ENCODE measurements at places on chromosomes 5 and 9.

DNA sequence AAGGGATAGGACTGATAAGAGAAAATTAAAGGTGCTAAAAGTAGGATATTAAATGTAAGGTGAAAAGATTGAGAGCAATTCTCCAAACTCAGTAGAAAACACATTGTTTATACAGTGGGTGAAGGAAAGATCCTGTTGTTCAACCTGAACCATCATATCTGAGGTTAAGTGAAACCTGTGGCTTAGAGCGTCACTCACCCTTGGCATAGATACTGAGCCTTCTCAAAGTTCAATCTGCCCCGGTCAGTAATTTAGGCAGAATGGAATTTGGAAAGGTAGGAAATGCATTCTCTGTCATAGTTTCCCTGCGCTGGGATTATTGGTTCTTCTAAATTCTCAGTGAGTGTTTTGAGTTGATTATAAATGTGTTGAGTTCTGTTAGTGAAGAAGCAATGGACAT lies 456.2 kb upstream of the NMUR2 start:
- no peak for DNase-seq

DNA sequence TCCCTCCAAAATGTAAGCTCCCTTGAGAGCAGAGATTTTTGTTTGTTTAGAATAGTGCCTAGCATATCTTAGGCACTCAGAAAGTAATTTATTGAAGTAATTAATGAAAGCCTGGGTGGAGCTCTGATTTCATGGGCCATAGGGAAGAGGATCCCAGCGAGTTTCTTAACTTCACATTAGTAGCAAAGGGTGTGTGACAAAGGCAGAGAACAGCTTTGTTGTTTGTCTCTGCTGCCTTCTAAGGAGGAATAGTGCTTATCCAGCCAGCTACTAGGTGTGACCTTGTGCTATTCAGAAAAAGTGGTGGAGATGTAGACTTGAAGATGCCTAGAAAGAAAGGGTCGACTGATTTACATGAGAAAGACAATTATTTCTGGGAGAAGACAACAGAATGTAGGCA lies 149.0 kb downstream of the CD180 start:
- no peak for DNase-seq

DNA sequence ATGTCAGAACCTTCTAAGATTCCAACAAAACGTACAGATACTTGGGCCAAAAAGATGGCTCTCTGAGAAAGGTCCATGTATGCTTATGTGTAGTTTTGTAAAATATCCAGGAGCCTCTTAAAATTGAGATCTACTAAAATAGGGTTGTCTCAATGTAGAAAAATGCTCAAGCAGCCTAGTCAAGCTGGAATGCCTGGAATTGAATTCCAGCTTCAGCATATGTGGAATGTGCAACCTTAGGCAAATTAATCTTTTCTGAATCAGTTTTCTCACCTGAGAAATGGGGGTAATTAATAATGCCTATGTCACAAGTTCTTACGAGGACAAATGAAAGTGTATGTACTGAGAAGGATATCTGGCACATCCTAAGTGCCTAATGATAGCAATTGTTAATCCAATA lies 662.4 kb downstream of the DTWD2 start:
- no peak for DNase-seq

GRCh38 chr9:35415402-35416097 lies 74.4 kb upstream of the RUSC2 start:
- DNase-seq: no peak

DNA sequence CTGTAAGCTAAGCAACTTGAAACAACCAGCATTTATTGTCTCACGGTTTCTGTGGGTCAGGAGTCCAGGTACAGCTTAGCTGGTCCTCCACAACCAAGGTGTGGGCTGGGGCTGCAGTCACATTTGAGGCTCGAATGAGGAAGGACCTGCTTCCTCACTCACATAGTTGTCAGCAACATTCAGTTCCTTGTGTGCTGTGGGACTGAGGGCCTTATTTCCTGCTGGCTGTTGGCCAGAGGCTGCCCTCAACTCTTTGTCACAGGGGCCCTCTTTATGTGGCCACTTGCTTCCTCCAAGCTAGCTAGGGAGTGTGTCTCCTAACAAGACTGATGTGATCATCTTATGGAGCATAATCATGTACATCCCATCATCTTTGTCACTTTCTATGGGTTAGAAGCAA lies 29.2 kb upstream of the SEMA4D start:
- DNase-seq: no peak

- DNase-seq: no peak
These were observed 8.7 kb downstream of the IGIP start for GRCh38 chr5:140134277-140134935.

GRCh38 chr5:58961631-58962280 lies 378.9 kb downstream of the RAB3C start:
- DNase-seq: no peak

DNA sequence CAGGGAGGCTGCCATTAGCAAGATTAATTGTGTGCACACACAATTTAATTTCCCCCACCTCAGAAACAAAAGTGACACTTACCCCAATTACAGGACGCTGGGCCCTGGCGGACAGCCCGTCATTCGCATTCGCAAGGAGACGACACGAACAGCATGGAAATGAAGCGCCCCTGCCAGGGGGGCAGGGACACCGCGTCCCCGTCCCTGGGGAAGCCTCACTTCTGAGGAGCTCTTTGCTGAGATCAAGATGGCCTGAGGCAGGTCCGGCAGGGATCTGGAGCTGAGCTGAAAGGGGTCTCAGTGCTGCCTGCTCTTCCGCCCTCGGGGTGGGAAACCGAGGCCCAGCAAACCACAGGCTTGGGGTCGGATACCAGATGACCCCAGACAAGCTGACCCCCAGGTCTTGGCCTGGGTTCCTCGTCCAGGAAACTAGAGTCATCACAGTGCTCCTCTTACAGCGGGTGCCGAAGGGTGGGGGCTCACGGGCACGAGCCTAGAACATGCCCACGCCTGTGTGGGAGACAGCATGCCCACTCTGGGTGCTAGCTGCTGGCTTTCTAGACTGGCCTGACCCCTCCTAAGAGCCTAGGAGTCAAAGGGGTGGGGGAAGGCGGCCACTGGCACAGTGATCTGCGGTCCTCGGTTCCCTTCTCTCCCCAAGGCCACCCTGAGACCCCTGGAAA lies 103.2 kb downstream of the VAV2 start:
- DNase-seq: no peak

- no peak for DNase-seq
These were observed 220.6 kb upstream of the SEMA6A start for GRCh38 chr5:116795189-116795588.

DNA sequence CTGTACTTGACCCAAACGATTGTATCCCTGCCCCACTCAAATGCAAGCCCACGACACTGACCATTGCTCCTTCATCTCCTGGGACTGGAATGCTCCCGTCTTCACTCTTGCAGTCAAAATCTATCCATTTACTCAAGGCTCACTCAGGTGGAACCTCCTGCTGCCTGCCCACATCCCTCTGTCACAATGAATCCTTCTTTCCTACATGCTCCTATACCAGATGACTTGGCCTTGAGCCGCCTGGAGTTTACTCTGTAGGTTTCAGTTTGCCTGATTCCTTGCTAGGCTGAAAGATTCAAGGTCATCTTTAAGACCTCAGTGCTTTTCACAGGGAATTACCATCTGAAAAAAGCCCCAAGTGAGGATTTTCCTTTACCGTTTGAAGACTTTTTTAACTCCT lies 264.1 kb downstream of the GLIS3 start:
- DNase-seq: no peak

GRCh38 chr5:75405296-75405695 lies 68.3 kb downstream of the HMGCR start:
- no peak for DNase-seq

All from breast epithelium (tissue), 4 donors.